ENCODE measurements at places on chromosomes 3 and 15.

- DNase-seq: no peak
These were observed 159.0 kb upstream of the KCNH8 start for GRCh38 chr3:18989237-18989795.

DNA sequence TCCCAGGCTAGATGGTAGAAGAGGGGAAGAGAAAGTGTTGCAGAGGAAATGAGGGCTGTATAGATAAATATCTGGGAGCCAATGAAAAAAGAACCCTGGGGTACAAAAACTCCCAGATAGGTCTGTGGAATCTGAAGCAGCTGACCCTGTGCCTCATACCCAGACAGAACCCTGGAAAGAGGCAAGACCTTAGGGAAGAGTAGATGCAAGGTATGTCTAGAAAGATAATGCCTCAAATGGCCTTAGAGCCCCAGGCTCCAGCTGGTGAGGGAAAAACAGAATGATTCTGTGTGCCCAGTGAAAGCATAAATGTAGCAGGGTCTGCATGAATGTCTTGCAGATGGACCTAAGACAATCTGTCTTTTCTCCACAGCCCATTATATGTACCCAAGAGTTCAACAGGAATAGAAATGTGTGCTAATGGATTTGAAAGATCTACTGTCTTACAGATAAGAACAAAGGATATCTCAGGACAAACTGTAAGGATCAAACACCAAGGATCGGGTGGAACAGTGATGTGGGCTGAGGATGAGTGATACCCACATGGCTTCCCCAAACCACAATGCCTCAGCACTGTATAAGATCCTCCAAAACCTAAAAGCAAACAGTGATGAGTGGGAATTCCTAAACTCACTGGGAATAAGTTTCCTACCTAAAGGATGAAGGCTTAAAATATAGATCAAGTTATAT lies 58.8 kb downstream of the NCEH1 start:
- DNase-seq: no peak

DNA sequence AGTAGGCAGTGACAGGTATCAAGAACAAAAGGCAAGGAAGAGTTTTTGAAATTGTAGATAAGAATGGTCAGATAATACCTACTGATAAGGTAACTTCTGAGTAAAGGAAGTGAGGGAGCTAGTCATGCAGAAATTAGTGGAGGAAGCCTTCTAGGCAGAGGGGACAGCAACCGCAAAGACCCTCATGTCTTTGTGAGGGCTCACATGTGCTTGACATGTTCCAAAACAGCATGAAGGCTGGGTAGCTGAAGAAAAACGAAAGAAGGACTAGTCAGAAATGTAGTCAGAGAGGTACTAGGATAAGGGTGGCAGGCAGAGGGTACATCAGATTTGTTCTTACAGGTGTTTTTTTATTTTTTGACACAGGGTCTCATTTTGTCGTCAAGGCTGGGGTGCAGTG lies 5.3 kb downstream of the SIN3A start:
- no peak for DNase-seq

DNA sequence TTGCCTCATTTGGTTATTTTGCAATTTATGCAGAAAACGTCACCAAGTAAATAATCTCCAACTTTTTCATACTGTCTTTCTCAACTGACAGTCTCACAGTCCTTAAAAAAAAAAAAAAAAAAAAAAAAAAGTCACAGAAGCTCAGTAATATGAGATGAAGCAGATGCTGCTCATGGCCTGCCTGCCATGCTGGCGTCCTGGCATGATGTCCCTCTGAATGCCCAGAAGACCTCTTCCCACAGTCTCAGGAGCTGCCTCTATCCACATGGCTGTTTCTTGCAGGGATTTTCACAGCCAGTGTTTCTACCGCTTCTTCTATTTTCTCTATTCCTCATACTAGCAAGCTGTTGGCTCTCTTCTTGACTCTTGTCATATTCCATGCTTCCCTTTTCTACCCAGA lies 87.7 kb downstream of the TGFBR2 start:
- DNase-seq: no peak

- DNase-seq: no peak
These were observed 841.3 kb downstream of the ROBO1 start for GRCh38 chr3:78926523-78926922.

- no peak for DNase-seq
These were observed 569.8 kb upstream of the IL12A start for GRCh38 chr3:159418571-159419526.

DNA sequence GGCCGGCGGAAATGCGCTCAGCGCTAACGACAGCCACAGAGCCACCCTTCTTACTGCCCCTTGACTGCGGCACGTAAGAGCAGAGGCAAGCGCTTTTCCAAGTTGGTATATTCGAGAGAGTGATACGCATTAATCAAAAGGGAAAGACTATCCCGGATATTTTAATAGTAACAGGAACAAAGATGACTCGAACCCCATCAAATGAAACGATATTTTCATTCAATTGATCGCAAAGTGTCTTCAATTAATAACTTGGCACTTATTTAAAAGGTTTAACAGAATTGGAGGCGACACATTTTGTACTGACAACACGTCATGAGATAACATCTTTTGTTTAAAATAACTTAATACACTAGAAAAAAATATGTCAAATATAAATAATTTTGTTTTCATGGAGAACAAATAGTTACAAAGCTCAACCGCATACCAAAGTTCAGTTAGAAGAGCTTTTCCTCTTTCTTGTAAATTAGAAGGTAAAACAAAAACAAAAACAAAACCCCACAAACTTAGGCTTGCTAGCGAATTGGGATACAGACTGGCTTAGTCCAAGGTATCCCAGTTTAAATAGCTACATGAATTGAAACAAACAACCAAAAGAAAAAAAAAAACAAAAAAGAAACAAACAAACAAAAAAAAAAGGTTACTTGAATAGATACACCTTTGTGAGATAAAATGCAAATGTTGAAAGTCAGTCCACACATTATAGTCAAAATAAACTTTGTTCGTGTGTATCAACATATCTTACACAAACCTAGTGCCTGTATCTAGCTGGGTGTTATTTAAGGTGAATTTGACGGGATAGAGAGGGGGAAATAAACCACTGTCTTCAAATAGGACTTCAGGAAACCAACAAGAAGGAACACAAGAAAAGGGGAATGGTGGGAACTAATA lies 10.2 kb downstream of the SHOX2 start:
- no peak for DNase-seq

Data from activated CD8-positive, alpha-beta memory T cell treated with anti-CD3 and anti-CD28 coated beads for 4 hours (primary cell).